Kasumi-1 (cell line): ENCODE measurements at places on chromosomes 16 and 17.
A peak's percentile ranks its signal among the peaks of the same experiment; 100 is the strongest.

DNA sequence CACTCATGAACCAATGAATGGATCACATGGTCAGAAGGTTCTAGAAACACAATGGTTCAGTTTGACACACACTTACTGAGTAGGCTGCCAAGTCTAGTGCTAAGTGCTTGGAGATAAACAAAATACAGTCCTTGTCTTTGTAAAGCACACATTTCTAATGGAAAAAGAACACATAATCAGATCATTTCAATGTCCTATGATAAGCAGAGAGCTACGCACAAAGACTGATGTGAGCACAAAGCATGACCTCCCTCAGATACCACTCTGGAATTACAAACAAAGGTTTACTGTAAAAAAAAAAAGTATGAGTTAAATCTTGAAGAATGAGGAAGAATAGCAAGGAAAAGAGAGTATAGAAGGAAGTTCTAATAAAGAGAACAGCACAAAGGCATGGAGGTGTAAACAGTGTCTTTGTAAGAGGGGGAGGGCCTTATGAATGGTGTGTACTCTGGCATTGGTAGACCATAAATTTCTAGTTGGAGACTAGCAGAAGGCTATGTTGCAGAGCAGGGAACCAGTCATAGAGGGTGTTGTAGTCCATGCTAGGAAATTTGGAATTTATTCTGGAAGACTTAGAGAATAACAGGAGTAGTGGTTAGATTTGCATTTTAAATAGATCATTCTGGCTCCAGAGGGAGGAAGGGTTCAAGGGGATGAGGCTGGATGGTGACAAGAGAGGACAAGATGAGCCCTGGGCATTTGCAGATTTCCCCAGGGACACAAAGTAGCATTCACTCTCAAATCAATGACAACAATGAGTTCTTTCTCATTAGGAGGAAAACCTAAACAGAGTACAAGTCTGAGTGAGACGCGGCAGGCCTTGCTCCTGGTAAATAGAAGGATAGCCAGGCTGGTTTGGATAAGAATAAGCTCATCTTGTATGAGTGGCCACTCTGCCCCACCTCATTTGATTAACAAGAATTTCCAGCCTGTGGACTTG, 468.0 kb downstream of the TOX3 start:
- no peak for DNase-seq

DNA sequence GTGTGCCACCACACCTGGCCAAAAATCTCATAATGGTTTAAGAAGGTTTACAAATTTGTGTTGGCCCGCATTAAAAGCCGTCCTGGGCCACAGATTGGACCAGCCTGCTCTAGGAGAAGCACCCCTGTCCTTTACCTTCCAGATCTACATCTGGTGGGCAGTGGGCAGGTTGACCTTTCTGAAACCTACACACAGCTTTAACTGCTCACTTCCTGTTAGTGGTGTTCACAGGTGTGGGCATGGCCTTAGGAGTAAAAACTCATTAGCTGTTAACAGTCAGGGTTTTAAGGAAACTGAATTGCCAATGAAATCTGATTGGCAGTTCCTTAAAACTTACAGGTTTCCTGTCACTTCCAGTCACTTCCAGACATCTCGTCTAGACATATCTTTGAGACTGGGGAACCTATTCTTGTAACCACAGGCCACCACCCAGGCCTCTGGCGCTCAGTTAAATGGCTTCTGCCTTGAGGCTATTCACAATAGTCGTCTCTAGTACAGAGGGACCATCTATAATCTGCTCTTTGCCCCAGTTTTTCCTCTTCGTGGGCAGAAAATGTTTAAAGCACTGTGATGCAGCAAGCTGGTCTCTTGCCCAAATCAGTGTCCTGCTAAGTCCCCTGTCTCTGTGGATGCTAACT, 29.3 kb downstream of the GNGT2 start:
- no peak for DNase-seq

DNA sequence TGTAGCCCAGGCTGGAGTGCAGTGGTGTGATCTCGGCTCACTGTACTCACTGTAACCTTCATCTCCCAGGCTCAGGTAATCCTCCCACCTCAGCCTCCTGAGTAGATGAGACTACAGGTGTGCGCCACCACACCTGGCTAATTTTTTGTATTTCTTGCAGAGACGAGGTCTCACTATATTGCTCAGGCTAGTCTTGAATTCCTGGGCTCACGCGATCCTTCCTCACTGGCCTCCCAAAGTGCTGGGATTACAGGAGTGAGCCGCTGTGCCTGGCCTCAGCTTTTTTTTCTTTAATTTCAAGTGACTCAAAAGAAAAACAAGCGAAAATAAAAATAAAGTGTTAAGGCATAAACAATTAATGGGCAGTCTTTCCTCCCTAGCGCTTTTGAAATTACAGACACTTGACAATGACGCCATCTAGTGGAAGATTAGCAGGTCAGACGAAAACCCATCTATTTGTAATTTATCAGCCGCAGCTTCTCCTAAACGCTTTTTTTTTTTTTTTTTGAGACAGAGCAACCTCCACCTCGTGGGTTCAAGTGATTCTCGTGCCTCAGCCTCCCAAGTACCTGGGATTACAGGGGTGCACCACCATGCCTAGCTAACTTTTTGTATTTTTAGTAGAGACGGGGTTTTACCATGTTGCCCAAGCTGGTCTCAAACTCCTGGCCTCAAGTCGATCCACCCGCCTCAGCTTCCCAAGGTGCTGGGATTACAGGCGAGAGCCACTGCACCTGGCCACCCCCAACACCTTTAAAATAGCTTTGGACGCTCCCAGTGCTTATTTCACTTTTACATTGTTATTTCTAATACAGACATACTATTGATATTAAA, 28.1 kb upstream of the PECAM1 start:
- peak; percentile 96 for DNase-seq

- no peak for DNase-seq
Measured at GRCh38 chr16:75377729-75378386, 55.4 kb downstream of the CFDP1 start.

- DNase-seq: no peak
Measured at GRCh38 chr16:61014869-61015268, 1021.4 kb downstream of the CDH8 start.

GRCh38 chr17:48261297-48261880, 153.8 kb downstream of the SNX11 start:
- DNase-seq: peak; percentile 78

DNA sequence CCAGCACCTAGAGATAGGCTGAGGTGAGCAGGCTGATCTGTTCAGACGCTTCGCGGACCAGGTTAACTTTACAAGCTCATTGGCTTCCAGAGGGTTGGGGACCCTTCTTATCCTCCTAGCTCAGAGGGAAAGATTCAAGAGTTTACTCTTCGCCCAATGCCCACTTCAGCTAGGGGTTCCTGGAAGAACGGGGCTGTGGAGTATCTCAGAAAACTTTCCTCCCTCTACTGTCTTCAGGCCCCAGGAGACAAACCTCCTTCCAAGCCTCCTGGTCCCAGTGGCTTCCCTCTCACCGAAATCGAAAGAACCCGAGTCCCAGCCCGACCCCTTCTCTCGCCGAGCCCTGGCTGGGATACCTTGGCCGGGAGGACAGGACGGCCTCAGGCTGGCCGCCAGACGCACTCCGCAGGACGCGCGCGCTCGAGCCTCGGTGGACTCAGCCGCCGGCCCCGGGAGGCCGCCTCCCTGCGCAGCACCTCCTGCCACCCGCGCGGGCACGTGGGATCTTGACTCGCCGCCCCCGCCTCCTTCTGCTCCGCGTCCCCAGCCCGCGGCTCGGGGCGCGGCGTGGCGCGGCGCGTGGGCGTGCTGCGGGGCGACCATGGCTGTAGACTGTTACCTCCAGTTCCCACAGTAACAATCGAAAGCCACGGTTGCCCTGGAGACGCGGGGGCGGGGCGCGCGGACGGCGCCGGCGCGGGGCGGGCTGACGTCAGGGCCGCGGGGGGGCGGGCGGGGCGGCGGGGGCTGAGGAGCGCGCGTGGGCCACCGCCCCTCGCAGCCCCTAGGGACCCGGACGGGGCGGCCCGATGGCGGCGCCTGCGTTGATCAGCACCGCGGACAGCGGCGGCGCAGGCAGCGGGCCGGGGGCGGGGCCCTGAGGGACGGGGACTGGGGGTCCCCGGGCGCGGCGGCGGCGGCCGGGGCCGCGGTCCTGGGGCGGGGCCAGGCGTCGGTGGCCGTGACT, 5.3 kb upstream of the HIC1 start:
- peak; percentile 26 for DNase-seq

DNA sequence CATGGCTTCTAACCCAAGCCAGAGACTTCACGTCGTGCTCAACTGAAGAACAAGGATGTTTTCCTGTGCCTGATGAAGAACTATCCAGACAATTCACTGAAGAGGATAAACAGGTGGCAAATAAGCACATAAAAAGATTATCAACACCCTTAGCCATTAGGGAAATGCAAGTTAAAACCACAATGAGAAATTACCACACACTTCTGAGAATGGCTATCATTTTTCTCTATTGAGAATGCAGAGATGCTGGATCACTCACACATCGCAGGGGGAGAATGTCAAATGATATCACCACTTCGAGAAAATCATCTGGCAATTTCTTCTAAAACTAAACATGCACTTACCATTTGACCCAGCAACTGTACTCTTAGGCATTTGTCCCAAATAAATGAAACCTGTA, 162.8 kb downstream of the IRX3 start:
- no peak for DNase-seq

DNA sequence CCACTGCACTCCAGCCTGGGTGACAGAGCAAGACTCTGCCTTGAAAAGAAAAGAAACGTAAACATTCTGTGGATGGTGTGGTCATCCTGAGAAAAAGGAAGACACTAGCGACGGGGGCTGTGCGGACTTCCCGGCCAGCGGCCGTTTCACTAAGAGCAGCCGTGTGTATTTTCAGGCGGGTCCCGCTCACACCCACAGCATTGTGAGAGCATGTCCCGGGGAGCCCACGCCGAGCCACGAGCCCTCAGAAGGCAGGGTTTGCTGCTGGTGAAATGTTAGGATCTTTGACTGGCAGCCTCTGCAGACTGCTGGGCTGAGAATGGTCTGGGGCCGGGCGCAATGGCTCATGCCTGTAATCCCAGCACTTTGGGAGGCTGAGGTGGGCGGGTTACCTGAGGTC, 40.3 kb downstream of the LMF1 start:
- no peak for DNase-seq

- no peak for DNase-seq
Measured at GRCh38 chr16:73019457-73020362, 28.2 kb downstream of the ZFHX3 start.

- no peak for DNase-seq
Measured at GRCh38 chr17:63364387-63364786, 81.7 kb downstream of the CYB561 start.

DNA sequence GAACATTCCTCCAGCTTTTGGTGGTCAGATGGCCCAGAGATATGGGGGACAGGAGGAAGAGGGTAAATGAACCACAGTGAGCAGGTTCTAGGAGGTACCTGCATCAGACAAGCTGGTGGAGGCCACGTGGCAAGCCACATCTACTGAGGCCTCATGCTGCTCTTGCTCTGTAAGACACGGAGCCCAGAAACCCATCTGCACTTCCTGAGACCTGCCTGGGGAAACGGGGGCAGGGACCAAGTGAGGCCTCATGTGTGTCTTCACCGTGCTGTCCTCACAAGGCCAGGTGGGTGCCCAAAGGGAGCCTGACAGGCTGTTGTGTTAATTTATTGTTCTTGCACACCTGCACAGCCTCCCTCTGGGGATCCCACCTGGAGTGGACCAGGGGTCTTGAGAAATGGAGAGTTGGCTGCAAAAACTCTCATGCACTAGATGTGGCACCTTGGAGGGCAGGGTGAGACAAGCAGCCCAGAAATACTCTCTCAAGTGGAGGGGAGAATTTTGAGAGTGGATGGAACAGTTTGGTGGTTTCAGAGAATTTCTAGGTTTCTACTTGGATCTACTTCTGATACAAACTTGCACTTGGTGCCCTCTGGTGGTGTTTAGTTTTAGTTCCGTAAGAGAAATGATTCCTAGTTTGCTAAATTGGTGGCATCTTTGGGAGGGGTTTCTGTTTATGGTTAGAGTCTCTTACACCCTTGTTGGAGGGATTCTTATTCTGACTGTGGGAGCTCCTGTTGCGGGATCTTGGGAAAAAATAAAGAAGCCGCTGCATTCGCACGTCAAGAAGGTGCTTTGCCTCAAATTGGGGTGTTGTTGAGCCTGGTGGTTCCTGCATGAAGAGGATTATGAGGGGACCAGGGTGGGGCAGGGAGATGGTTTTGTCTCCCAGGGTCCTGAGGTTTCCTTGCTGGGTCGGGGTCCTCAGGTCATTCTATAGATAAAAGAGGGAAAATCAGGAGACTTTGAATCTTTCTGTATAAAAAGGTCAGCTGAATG, 47.5 kb downstream of the SLC6A2 start:
- peak; percentile 67 for DNase-seq
